ENCODE measurements at places on chromosomes 5 and 9.
A peak's percentile ranks its signal among the peaks of the same experiment; 100 is the strongest.

- no peak for DNase-seq
Measured at GRCh38 chr9:92004045-92004392, 54.0 kb upstream of the ROR2 start.

DNA sequence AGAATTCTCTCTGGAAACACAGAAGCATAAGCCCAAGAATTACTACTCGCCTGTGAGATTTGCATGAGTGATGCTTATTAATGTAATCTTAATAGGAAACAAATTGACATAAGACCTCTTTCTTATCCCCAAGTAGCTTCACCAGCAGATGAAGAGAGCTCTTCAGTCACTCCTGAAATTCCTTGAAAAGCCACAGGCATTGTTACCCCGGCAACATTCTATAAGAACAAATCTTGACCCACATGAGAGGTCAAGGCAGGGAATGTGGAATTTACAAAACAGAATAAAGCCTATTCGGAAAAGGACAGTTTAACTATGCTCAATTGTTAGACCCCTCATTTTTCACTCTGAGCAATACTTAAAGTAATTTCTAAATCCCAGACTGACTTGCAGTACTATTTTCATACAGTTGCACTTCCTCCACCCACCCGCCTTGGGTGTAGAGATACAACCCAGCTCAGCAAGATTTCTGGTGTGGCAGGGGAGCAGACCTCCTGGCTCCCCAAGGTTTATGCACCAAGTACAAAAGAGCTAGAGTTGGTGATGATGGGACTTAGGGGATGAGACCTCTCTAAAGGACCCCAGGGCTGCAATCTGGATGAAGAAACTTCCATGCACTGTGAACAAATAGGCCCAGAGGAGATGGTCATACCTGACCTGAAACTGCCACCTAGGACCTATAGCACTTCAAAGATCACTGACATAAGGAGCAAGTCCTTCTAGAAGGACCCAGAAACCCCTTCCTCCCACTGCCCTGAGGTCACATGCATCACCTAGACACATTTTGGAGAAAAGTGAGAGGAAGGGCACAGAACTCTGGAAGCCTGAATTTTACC, 242.1 kb downstream of the ZNF608 start:
- DNase-seq, result no peak

DNA sequence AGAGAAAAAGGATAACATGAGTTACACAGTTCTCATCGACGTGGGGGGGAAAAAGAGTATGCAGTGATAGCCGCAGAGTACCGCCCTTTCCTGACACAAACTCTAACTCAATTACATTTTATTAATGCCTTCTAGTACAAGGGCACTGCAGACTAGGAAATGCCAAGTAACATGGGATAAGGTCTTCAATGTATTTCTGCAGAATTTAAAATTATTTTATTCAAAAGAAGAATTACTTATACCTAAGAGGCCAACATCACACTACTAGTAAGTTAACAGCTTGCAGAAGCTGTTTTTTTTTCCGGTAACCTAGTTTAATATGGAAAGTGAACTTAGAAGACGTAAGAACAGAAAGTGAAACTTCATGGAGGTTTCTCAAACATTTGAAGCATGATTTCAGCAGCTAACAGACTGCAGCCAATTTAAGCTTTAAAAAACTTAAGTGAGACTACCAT, 3.9 kb downstream of the SETX start:
- DNase-seq, result no peak

DNA sequence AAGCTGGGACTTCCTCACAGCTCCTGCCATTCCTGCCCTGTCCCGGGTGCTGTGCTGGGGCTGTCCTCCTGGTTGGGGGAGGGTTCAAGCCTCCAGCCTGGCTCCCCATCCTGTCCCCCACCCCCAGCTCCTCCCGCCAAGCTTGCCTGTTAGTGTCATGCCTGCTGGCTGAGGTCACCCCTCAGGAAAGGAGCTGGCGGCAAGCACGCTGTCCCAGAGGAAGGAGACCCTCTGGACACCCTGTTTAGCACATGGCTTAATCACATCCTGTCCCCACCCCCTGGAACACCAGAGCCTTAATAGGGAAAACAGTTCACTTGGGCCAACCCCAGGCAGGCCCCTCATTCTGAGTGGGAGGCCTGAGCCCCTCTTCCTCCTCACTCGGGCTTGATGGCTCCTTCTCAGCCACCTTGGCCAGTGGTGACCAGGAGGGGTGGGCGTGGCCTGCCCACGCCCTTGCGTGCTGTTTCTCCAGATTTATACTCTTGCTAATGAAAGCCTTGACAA, 9.2 kb upstream of the PHYHD1 start:
- no peak for DNase-seq

- DNase-seq, result no peak
Measured at GRCh38 chr5:94094793-94095441, 353.5 kb upstream of the POU5F2 start.

GRCh38 chr9:73093740-73094379, 57.8 kb upstream of the ANXA1 start:
- no peak for DNase-seq

DNA sequence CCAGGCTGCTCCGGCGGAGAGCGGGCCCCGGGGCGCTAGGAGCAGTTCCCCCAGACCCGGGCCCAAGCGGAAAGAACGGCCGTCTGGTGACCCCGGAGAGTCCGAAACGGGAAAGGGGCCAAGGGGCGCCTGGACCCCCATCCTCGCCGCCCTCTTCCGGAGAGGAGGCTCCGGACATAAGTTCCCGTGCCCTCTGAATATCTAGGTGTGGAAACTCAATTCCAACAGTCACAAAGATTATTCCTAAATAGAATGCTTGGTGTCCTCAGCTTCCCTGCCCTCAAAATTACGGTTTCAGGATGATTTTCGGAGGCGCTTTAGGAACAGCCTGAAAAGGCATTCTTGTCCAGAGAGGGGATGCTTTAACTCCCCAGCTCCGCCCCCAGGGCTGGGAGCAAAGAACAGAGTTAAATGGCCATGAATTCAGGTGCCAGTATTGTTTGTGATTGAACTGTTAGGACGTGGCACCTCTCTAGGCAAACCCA, 681 bp upstream of the LHFPL2 start:
- DNase-seq, result no peak

DNA sequence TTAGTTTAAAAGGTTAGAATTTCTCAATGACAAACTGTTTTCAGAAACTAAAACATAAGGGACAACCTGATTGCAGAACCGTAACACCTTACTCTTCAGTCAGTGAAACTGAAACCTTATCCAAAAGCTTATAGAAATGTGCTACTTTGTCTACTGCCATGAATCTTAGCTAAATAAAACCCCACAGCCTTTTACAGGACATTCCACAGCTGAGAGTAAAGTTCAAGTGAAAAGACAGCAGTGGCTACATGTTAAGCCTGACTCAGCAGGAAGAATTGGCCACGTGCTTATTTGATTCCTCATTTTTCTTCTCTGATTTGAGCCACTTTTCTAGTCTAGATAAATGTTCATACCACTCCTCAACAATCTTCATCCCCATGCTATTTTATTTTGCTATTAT, 278.7 kb upstream of the ISL1 start:
- DNase-seq, result no peak

- DNase-seq, result no peak
Measured at GRCh38 chr5:52469420-52469819, 318.3 kb upstream of the ITGA1 start.

GRCh38 chr5:171469326-171469725, 49.9 kb downstream of the FGF18 start:
- no peak for DNase-seq

GRCh38 chr9:73204936-73205335, 53.3 kb downstream of the ANXA1 start:
- no peak for DNase-seq

DNA sequence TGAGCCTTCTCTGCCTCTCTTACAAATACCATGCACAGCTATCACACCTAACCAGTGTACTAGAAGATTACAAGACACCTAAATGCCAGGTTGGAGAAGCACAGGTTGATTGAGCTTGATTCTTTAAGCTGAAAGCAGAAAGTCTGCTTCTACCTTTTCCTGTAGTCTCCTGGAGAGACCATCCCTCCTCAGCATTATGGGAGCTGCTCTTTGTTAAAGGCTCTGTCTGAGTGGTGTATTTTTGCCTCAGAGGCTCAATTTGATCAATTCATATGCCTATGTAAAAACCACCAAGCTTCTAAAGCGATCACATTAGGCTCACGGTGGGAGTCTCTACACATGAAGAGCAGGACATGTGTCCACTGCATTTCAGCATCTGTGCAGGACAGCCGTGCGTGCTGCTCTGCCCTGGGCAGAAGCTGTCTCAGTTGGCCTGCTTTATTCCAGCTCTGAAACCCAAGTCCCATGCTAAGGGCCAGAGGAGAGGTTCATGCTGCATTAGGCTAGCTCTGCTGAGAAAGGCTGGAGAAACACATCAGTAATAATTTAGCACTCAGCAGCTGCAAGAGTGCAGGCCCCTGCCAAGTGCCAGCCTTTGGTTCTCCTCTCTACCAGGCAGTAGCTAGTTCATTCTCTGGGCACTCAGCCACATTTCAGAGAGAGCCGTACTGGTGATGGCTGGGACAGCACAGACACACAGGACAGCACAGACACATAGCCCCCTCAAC, 41.7 kb downstream of the TMEM167A start:
- DNase-seq, result no peak

DNA sequence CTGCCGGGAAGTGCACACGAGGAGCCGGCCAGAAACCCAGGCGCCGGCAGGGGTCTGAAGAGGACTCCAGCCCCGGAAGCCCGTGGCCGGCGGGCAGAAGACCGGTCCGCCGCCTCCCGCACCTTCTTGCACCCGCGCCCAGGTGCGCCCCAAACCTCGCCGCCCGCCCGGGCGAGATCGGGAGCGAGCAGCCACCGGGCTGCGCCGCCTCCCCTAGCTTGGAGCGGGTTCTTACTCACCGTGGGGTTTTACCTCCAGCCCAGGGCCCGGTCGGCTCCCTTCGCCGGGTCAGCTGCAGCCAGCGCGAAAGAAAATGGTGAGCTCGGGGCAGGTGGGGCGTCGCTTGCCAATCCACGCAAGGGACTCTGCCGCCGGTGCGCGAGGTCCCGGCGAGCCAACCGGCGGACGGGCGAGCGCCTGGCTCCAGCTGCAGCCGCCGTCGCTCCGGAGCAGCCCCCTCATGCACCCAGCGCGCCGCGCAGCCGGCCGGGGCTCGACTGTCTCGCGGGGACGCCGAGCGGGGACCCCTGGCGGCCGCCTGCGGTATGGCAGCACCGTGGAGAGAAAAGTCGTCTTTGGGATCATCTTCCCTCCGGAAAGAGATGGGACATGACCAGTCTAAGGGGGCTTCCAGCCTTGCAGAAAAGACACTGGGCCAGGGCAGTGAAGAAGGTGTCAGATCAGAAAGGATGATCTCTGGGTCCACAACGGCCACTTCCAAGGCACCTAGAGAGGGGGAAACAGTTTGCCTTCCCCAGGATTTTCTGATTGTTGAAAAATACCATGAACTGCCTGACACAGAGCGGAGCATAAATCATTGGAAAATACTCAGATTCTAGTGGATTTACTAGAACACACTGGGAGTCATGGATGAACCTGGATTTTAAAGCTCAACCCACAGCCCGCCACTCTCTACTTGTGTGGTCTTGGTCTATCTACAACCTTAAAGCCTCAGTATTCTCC, at the start of gene MOB3B:
TSS of gene MOB3B (minus strand) at position 499 of the 963 bp plus-strand sequence. CDS start 74,264 bp downstream, outside the sequence.
- DNase-seq, result peak; percentile 86

GRCh38 chr9:63859475-63860215, 1425.4 kb downstream of the FOXD4L5 start:
- DNase-seq, result peak; percentile 32

GRCh38 chr5:1293416-1294205, 1.3 kb downstream of the TERT start:
- DNase-seq, result peak; percentile 16

DNA sequence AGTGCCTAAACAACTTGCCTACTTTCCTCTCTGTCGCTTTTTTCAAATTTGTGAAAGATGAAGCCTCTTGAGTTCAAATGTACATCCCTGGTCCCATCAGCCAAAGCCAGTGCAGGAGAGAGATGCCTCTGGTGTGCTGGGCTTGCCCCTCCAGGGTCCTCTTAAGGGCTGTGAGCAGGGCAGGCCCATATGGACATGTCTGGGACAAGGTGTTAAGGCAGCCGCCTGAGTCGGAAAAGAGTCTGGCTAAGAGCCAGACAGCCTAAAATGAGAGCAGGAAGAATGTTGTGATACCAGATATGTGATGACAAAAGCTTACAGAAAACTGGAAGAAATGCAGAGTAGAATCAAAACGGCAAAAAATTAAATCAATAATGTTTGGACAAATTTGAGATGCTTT, 72.5 kb downstream of the APTX start:
- no peak for DNase-seq

DNA sequence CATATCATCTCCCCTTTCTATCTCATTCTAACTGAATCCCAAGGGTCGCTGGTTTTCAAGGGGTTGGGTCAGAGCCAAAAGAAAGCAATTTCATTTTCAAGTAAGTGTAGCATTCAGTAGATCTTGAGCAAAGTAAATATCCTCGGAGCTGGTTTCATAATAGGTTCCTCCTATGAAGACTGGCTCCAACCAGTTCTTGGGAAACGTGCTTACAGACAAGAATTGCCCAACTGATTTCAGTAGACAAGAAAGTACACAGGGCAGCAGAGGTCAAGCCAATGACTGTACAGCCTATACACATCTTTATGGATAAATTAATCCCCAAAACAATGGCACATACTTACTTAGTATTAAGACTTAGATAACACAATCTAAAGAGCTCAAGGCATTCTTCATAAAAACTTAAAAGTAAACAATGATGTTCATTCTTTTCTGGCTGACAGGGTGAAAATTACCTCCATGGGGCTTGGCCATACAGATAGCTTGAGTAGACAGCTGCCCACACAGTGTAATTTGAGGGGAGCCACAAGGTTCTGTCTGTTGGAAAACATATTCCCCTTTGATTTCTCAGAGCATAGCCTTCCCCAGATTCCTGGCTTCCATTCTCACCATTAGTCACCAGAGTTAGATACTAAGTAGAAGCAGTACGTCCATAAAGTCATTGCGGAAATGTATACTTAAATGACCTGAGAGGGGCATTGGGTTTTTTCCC, 163.9 kb downstream of the ARRDC3 start:
- DNase-seq, result no peak

DNA sequence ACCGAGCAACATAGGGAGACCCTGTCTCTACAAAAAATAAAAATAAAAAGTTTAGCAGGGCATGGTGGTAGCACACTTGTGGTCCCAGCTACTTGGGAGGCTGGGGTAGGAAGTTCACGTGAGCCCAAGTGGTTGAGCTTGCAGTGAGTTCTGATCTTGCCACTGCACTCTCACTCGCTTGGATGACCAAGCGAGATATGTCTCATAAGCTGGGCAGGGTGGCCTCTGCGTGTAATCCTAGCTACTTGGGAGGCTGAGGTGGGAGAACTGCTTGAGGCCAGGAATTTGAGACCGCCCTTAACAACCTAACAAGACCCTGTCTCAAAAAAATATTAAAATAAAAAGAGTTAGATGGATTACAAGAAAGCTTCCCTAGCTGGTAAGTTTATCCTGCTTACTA, 32.5 kb downstream of the RASA1 start:
- no peak for DNase-seq
